ENCODE measurements at places on chromosomes 4 and X. TPM values are rescaled to one million over a fixed set of nuclear protein-coding genes. Genes with fewer than 3 reads are reported as not detected.

The TLR3 gene
- 1.5 TPM for total RNA-seq

- peaks cover 3% of the 10 kb centered on the region for H3K4me1 ChIP-seq
- H3K36me3 ChIP-seq, result peaks cover 2% of the 10 kb centered on the region
- no peak overlapping the region for H3K27ac ChIP-seq
- peaks cover 36% of the 10 kb centered on the region for H3K27me3 ChIP-seq
- no peak for DNase-seq
These were observed 2.5 kb upstream of the SOX3 start for GRCh38 chrX:140507223-140507981.

- H3K27me3 ChIP-seq, result no peaks in the 10 kb centered on the region
- H3K4me3 ChIP-seq, result no peak within 1 kb of the TSS
- no peaks in the 10 kb centered on the region for H3K36me3 ChIP-seq
- DNase-seq, result no peak
- no peak within 1 kb of the TSS for H3K27ac ChIP-seq
These were observed at the start of the genes CSAG1 and MAGEA12 for GRCh38 chrX:152733261-152733975. Gene CSAG1, minus strand, starts transcription at chrX:152733721. Its CDS starts 1,261 bp downstream, at chrX:152732460. Gene MAGEA12, plus strand, starts transcription at chrX:152733757. Its CDS starts 2,405 bp downstream, at chrX:152736162.

DNA sequence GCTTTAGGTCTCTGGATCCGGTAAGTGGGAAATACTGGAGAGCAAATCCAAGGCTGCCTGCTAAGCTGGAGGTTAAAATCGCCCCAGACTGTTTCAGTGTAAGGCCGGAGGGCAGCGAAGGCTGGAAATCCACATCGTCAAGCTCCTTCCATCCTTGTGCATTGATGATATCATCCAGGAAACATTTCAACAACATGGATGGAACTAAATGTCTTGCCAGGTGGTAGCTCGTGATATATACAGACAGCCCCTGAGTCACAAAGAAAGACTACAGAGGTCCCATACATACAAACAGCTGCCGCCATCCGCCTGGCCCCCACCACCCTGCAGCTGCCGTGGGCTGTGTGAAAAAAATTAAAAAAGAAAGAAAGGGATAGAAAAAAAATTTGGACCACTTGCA, 148.9 kb upstream of the RBPJ start:
- H3K27ac ChIP-seq, result no peak overlapping the region
- H3K36me3 ChIP-seq, result peaks cover under 1% of the 10 kb centered on the region
- peaks cover 12% of the 10 kb centered on the region for H3K27me3 ChIP-seq
- H3K4me3 ChIP-seq, result no peak overlapping the region
- DNase-seq, result no peak

Data from T-helper 17 cell (primary cell).